ENCODE measurements at places on chromosomes 12 and 14. TPM values are rescaled to one million over a fixed set of nuclear protein-coding genes. Genes with fewer than 3 reads are reported as not detected.

RNASE1 gene
- total RNA-seq, result 316 TPM

GRCh38 chr12:53991077-53991460, 6.1 kb downstream of the HOXC10 start:
- H3K4me1 ChIP-seq, result peaks cover 37% of the 10 kb centered on the region
- peaks cover 6% of the 10 kb centered on the region for H3K27me3 ChIP-seq
- no peak for DNase-seq
- H3K36me3 ChIP-seq, result no peaks in the 10 kb centered on the region

- no peak for DNase-seq
- H3K27ac ChIP-seq, result peak overlapping the region; percentile 21
Measured at GRCh38 chr14:33307691-33308251, 369.1 kb downstream of the NPAS3 start.

DNA sequence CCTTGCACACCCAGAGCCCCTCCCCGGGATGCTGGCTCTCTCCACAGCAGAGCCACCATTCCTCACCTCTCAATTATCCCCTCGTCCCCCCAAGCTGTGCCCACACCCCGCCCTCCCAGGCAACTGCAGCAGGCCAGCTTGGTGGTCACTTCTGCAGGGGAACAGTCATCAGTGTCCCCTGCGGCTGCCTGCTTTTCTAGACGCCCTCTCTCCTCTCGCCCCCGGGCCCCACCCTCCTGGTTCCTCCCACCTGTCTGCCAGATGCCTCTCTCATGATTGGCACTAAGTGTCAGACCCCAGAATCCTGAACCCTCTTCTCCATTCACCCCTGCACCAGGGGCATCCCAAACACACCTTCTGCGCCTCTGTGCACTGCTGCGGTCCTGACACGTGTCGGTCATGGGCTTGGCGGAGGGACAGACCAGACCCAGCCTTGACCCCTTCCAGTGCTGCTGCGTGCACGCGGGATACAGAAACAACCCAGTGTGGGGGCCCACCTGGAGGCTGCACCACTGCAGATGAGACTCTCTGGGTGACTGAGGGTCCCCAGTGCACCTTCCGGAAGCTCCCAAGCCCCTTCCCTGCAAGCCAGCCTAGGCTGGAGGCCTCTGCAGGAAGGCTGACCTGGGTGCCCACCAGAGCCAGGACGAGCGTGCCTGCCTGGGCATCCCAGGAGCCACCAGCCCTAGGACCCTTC, 99.5 kb downstream of the SETD3 start:
- H3K27ac ChIP-seq, result no peak overlapping the region
- DNase-seq, result no peak
- no peaks in the 10 kb centered on the region for H3K27me3 ChIP-seq
- peaks cover 12% of the 10 kb centered on the region for H3K4me1 ChIP-seq
- H3K36me3 ChIP-seq, result no peaks in the 10 kb centered on the region

DNA sequence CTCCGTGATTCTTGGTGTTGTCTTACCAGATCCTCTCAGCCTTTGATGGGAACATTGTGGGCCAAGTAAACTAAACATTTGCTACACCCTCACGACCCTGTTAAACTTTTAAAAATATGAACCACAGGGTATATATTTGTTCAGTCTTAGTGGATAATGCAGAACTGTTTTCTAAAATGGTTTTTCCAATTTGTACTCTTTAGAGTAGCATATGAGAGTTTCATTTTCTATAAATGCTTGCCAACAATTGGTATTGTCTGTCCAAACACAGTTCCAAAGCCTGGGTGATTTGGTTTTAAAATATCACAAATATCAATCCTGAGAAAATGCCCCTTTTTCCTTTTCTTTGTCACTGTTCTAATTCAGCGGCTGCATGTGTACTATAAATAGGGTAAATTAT, 6.7 kb upstream of the IL22 start:
- no peak overlapping the region for H3K27ac ChIP-seq
- H3K36me3 ChIP-seq, result no peaks in the 10 kb centered on the region
- no peaks in the 10 kb centered on the region for H3K27me3 ChIP-seq
- H3K4me3 ChIP-seq, result no peak overlapping the region
- no peak for DNase-seq
